ENCODE measurements at places on chromosomes 6 and 20.

DNA sequence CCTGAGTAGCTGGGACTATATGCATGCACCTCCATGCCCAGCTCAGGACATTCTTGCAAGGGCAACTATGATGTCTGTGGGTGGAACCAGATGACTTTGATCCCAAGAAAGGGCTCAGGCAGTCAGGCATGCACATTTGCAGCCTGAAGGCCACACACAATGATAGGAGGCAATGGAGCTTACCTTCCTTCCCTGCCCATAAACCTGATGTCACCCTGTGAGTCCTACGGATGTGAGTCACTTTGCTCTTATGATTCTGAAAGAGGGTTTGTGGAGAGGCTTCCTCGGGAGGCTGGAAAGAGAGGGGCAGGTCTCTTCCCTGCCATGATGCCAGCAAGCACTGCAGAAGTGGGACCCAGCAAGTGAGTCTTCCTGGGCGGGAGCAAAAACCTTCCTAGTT, 202.4 kb downstream of the LY86 start:
- no peak overlapping the region for H3K27ac ChIP-seq
- no peaks in the 10 kb centered on the region for H3K36me3 ChIP-seq
- H3K27me3 ChIP-seq = no peaks in the 10 kb centered on the region
- no peak for DNase-seq

- no peak for DNase-seq
- no peaks in the 10 kb centered on the region for H3K4me1 ChIP-seq
- no peaks in the 10 kb centered on the region for H3K27me3 ChIP-seq
- no peak overlapping the region for H3K27ac ChIP-seq
- H3K36me3 ChIP-seq = no peaks in the 10 kb centered on the region
Observed at GRCh38 chr6:141133836-141134235, 998.9 kb upstream of the GJE1 start.

DNA sequence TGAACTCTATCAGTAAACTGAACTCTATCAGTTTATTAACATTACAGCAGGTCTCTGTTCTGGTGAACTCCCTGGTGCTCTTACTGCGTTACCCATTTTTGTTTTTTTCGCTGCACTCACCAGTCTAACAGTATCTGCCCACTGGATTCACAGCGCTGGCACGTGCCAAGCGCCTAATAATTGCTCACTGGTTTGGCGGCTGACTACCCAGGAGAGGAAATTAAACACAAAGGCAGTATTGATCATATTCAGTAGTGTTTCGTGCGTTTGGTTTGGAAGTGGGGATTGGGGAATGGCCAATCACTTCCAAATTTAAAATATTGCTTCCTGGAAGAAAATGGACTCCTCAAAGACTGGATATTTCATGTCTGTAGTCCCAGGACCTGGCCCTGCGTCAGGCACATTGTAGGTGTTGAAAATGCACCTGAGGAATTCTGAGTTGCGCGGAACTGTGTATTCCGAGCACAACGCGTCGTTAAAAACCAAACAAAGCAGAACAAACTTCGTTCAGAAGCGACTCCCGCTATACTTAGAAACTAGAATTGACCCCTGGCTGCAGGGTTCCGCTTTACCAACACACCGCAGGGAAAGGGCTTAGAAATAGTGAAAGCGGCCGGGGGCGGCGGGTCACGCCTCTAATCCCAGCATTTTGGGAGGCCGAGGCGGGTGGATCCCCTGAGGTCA, 1.1 kb upstream of the RPS12 start:
- peaks cover 8% of the 10 kb centered on the region for H3K4me1 ChIP-seq
- peaks cover 29% of the 10 kb centered on the region for H3K36me3 ChIP-seq
- peak overlapping the region; percentile 91 for H3K27ac ChIP-seq
- H3K27me3 ChIP-seq = no peaks in the 10 kb centered on the region

DNA sequence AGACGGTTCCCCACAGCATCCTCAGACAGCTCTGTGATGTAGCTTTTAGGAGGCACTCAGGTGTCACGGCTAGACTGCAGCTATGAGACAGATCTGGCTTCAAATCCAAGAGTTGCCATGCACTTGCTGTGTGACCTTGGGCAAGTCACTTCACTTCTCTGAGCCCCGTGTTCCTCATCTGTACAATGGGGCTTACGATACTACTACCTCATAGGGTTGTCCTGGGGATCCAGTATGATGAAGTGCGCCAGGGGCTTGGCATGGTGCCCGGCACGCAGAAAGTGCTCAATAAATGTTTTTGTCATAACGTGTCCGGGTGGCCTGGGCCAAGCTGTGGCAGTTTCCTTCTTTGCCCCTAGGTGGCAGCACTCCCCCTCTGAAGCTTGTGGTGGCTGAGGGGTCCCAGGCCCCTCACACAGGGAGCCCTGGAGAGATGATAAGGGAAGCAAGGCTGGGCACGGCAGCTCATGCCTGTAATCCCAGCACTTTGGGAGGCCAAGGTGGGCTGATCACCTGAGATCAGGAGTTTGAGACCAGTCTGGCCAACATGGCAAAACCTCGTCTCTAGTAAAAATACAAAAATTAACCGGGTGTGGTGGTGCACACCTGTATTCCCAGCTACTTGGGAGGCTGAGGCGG, 19.1 kb upstream of the CHMP4B start:
- peak; percentile 91 for DNase-seq
- no peak overlapping the region for H3K27ac ChIP-seq
- H3K4me3 ChIP-seq = no peak overlapping the region
- H3K4me1 ChIP-seq = no peaks in the 10 kb centered on the region
- H3K36me3 ChIP-seq = no peaks in the 10 kb centered on the region
- no peaks in the 10 kb centered on the region for H3K27me3 ChIP-seq

DNA sequence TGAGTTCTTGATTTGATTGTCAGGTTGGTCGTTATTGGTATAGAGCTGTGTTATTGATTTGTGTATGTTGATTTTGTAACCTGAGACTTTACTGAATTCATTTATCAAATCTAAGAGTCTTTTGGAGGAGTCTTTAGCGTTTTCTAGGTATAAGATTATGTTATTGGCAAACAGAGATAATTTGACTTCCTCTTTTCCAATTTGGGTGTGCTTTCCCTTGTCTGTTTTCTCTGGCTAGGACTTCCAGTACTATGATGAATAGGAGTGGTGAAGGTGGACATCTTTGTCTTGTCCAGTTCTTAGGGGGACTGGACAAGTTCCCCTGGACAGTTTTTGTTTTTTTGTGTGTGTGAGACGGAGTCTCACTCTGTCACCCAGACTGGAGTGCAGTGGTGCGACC, 17.4 kb downstream of the HLA-DOA start:
- H3K4me3 ChIP-seq = no peak overlapping the region
- H3K27me3 ChIP-seq = no peaks in the 10 kb centered on the region
- H3K4me1 ChIP-seq = peaks cover 2% of the 10 kb centered on the region

GRCh38 chr20:311609-312008, 13.7 kb upstream of the SOX12 start:
- no peak for DNase-seq
- H3K27me3 ChIP-seq = no peaks in the 10 kb centered on the region
- no peaks in the 10 kb centered on the region for H3K36me3 ChIP-seq
- H3K4me1 ChIP-seq = peaks cover 5% of the 10 kb centered on the region
- H3K27ac ChIP-seq = no peak overlapping the region

- no peak overlapping the region for H3K27ac ChIP-seq
- H3K4me3 ChIP-seq = no peak overlapping the region
- H3K36me3 ChIP-seq = no peaks in the 10 kb centered on the region
- DNase-seq = no peak
- H3K27me3 ChIP-seq = no peaks in the 10 kb centered on the region
Observed at GRCh38 chr6:151679081-151679480, 128.4 kb upstream of the ESR1 start.

GRCh38 chr6:128246472-128247260, 273.7 kb downstream of the PTPRK start:
- no peaks in the 10 kb centered on the region for H3K4me1 ChIP-seq
- DNase-seq = no peak
- no peaks in the 10 kb centered on the region for H3K27me3 ChIP-seq
- no peak overlapping the region for H3K27ac ChIP-seq
- no peak overlapping the region for H3K4me3 ChIP-seq

GRCh38 chr6:45574885-45575284, 197.2 kb upstream of the SUPT3H start:
- no peak overlapping the region for H3K4me3 ChIP-seq
- H3K27me3 ChIP-seq = no peaks in the 10 kb centered on the region
- H3K36me3 ChIP-seq = no peaks in the 10 kb centered on the region
- no peak overlapping the region for H3K27ac ChIP-seq
- no peaks in the 10 kb centered on the region for H3K4me1 ChIP-seq

DNA sequence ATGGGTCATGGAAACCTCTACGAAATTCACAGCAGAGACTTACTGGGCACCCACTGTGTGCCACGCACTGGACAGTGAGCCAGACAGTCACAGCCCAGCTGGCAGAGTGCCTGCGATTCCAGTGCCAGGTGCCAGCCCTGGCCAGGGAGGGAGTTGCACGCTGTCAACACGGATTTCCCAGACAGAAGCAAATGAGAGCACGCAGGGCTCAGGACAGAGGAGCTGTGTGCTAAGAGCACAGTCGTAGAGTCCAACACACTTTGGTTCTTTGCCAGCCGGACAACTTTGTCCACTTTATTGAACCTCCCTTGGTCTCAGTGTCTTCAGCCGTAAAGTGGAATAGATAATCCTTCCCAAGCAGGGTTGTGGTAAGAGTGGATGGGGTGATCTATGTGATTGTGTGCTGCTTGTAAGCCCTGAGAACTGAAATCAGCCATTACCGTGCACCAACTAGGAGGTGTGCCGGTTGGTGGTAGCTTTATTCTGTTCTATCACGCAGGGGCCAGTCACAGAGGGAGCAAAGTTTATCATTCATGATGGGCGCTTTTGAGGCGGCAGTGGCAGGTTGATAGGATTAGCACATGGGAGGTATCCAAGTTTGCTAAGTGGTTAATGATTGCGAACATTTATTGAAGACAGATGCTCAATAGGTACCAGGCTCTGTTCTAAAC, 40.6 kb downstream of the SIRPA start:
- no peak overlapping the region for H3K4me3 ChIP-seq
- no peaks in the 10 kb centered on the region for H3K36me3 ChIP-seq
- no peaks in the 10 kb centered on the region for H3K4me1 ChIP-seq
- no peak overlapping the region for H3K27ac ChIP-seq
- no peak for DNase-seq

DNA sequence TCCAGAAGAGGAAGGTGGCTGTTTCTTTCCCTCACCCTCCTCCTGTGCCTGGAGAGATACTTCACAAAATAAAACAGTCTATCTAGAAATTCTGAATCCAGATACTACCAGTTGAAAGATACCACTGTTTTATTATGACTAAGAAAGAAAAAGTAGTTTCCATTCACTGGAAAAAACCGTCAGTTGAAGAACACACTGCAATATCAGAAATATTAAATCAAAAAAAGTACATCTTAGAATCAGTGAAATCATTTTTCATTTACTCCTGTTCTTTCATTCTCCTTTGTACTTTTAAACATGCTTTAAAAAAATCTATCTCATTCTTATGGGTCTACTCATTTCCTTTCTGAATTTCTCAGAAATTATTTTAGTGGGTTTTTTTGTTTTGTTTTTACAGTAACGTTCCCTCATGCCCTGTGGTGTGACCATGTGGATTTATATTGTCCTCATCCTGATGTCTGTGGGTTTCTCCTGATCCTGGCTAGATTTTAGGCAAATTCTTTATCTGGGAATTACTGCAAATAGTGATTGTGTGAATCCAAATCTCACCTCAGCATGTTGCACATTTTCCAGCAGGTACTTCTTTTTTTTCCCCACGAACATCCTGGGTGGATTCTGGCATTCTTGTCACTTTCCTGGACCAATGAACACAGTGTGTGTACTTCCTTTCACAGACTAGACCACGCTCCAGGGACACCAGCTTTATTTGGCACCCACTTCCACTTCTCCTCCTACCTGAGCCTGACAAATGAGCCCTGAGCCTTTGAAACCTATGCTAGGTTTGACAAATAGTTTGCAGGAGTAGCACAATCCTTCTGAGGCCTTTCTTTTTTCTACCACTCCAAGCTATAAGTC, 114.0 kb upstream of the LAMP5 start:
- H3K36me3 ChIP-seq = peaks cover 7% of the 10 kb centered on the region
- no peaks in the 10 kb centered on the region for H3K4me1 ChIP-seq
- H3K27me3 ChIP-seq = no peaks in the 10 kb centered on the region
- H3K27ac ChIP-seq = no peak overlapping the region
- no peak for DNase-seq

DNA sequence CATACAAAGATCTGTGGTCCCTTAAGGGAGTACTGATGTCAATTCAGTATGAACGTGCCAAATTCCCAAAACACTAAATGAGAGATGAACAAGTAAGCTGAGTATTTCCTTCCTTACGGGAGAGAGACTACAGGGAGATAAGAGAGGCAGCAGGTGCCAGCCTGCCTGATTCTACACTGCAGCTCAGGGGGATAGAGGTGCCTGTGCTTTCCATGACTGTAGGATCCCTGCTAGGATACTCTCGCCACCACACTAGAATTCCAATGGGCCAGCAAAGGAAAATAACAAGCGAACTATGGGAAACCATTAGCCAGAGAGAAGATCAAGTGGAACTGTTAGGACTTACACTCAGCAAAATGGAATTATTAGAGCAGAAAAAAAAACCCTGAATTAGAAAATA, 198.5 kb upstream of the BTBD3 start:
- H3K4me3 ChIP-seq = no peak overlapping the region
- no peaks in the 10 kb centered on the region for H3K36me3 ChIP-seq
- no peaks in the 10 kb centered on the region for H3K27me3 ChIP-seq
- H3K27ac ChIP-seq = no peak overlapping the region

GRCh38 chr20:59495894-59496510, 108.3 kb upstream of the PHACTR3 start:
- no peak overlapping the region for H3K27ac ChIP-seq
- H3K27me3 ChIP-seq = no peaks in the 10 kb centered on the region
- DNase-seq = peak; percentile 87
- no peaks in the 10 kb centered on the region for H3K36me3 ChIP-seq
- no peak overlapping the region for H3K4me3 ChIP-seq

DNA sequence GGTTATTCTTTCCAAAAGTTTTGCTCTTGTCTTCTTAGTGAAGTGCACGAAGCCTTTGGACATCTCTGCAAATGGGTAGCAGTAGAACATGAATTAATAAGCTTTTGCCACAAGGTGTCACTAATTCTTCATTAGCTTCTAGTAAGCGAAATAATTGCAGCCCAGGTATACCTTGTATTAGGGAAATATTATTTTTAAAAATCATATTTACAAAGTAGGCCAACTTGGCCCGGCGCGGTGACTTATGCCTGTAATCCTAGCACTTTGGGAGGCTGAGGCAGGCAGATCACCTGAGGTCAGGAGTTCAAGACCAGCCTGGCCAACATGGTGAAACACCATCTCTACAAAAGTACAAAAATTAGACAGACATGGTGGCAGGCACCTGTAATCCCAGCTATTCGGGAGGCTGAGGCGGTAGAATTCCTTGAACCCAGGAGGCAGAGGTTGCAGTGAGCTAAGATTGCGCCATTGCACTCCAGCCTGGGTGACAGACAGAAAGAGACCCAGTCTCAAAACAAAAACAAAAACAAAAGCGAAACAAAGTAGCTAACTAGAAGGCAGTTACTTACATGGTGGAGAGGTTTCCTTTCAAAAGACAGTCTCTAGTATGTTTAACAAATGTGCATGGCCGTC, 8.8 kb upstream of the RSPH3 start:
- no peaks in the 10 kb centered on the region for H3K4me1 ChIP-seq
- no peaks in the 10 kb centered on the region for H3K36me3 ChIP-seq
- no peaks in the 10 kb centered on the region for H3K27me3 ChIP-seq
- no peak for DNase-seq
- H3K27ac ChIP-seq = no peak overlapping the region

All from H1 (cell line).